NCI-H1417 treated with DMSO at 0.1 percent for 48 hours (cell line): ENCODE measurements at places on chromosomes 1 and 21.

DNA sequence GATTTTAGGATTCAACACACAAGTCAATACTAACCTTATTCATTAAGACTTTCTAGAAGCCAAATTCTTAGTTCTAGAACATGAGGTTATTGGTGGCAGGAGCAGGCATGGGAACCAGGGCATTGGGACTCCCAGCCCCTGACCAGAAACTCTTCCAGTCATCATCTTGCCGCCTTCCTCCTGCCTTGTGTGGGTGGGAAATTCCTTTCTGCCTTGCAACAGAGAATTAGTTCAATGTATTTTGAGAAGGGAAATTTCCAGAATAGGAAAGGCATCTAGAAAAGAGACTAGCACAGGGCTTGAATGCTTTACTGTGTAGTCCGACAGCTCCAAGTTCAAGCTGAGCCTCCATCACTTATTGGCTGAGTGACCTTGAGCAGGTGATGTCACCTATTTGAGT is 8.7 kb downstream of the GRHL3 start:
- DNase-seq = no peak

GRCh38 chr1:223466151-223466550 is 72.9 kb downstream of the CCDC185 start:
- no peak for DNase-seq

- no peak for DNase-seq
These were observed 61.6 kb downstream of the DHRS3 start for GRCh38 chr1:12556368-12556930.

DNA sequence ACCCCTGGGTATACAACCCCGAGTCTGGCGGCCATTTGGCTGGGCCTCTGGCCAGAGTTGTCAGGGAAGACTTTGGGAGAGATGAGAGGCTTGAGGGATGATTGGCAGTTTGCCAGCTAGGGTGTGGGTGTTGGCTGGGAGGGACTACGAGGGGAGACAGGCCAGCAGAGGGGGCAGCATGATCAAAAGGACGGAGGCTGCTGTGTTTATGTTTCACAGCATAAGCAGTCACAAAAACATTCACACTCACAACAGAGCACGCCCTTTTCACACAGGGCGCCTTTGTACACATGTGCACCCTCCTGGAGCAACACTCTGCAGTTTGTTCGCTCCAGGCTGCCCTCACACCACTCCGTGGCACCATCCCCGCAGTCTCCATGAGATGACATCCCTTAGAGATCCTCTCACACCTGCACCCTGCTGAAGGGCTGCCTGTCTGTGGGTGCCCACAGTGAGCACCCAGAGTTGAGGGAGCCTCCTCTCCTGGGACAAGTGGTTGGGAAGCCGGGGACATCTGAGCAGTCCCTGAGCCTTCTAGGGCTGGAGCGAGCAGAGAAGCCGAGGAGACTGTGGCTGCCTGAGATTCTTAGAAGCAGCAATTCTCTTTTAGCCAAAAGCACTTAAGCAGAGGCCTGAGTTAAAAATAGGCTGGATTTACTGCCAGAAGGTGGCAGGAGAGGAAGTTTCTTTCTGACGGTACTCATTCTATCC is 15.4 kb downstream of the EFNA3 start:
- DNase-seq = no peak

DNA sequence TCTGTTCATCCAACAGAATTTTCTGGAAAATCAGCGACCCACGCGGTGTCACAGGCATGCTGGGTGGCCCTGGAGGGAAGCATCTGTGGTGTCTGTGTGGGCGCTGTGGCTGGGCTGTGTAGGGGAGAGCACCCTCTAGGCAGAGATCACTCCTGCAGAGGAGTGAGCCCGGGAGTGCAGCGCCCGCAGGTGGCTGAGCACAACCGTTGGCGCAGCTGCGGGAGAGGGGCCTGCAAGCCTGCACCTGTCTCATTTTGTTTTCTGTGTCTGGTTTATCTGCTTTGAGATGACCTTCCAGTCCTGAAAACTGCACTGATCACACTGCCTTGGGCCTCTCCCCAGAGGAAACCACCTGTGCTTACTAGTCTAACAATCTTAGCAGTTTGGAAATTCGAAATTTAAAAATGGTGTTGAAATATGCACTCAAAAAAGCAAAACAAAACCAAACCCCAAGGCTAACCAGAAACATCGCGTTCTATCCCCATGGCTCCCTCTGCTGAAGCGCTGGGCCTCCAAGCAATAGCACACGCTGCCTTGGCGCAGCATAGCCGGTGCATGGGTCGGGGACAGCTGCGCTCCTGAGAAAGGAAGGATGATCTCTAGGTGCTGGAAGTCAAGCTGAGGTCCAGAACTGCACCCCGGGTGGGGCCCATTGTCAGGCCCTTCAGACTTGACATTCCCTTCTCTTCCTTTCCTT is 4.8 kb downstream of the FAM3B start:
- DNase-seq = no peak
